Ureter (tissue), 1 donor: ENCODE measurements at places on chromosomes 13 and 19. TPM values are rescaled to one million over a fixed set of nuclear protein-coding genes. Genes with fewer than 3 reads are reported as not detected.

DNA sequence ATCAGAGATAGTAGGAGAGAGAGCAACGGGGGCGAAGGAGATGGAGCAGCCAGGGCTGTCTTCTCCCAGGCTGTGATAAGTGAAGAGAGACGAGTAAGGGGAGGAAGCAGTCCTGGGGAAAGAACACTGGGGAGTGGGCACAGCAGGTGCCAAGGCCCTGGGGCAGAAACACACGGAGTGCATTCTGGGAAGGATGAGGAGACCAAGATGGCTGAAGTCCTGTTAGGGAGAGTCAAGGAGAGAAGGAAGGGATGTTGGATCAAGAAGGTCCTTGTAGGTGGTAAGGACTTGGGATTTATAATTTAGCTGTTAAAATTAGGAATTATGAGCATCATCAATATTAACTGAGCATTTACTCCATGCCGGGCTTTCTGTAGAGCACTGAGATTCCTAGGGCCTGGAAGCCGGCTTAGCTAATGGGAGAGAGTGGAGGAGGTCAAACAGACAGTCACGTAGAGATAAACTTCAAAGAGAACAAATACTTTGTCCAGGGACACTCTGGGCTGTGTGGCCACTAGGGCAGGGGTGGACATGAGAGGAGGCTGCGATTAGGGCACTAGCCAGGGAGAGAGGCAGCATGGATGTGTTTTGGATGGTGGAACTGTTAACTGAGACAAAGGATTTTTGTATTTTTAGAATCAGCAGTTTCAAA lies 134.2 kb upstream of the PEG3 start:
- no peak for DNase-seq

GRCh38 chr13:28607187-28607955 lies 51.6 kb upstream of the POMP start:
- DNase-seq, result no peak

- DNase-seq, result no peak
Measured at GRCh38 chr13:106917024-106917571, 349.2 kb upstream of the ARGLU1 start.

GRCh38 chr13:45737571-45738017 lies 35.5 kb downstream of the CBY2 start:
- DNase-seq, result no peak

GRCh38 chr19:5472286-5472685 lies 17.1 kb downstream of the ZNRF4 start:
- DNase-seq, result no peak

DNA sequence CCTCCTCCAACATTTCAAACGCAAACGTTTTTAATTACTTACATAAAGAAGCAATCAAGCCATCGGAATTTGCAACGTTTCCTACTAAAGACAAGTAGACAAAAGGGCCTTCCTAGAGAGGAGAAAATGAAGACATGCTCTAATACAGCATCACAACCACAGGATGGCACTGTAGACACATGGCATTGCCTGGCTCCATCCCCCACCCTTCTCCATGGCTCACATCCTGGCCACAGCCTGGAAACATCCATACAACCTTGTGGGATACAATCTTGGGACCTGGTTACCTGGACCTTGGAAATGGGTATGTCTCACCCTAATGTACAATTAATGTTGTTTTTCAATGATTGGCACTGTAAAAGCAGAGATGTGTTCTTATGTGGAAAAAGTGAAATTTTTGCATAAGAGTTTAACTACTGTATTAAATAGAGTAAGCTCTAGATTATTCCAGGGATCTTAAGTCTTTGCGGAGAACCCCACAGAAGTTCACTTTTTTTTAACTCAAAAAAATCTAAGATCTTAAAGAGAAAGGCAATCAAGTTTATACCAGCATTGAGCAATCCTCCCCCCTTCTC lies 21.5 kb downstream of the EBPL start:
- no peak for DNase-seq

GRCh38 chr13:83995930-83996329 lies 113.7 kb upstream of the SLITRK1 start:
- DNase-seq, result no peak

GADD45B gene
- 55.3 TPM for total RNA-seq

CEACAM16 gene
- total RNA-seq, result not detected

DZIP1 gene
- 17.2 TPM for total RNA-seq

STARD13 gene
- 50.1 TPM for total RNA-seq
